ENCODE measurements at places on chromosomes 13 and 19.

DNA sequence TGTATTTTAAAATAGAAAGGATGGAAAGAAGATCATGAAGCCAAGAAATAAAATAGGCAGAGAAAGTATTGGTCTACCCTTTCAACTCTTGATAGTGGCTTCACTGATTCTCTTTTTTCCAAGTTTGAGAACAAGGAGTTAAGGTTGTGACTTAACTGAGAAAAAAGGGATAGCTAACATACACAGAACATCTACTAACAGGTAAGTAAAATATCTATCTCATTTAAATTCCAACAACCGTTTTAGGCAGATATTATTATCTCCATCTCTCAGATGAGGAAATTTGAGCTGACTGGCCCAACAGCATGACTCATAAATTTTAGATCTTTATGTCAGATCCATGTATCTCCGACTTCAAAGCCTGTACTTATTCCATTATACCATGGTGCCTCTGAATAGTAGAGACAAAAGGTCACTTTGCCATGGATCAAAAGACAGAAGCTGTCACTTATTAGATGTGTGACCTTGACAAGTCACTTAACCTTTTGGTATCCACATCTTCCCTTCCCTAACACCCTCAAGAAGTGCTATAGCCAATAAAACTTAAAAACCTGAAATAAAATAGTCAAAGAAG is 152.1 kb downstream of the DACH1 start:
- DNase-seq: no peak

DNA sequence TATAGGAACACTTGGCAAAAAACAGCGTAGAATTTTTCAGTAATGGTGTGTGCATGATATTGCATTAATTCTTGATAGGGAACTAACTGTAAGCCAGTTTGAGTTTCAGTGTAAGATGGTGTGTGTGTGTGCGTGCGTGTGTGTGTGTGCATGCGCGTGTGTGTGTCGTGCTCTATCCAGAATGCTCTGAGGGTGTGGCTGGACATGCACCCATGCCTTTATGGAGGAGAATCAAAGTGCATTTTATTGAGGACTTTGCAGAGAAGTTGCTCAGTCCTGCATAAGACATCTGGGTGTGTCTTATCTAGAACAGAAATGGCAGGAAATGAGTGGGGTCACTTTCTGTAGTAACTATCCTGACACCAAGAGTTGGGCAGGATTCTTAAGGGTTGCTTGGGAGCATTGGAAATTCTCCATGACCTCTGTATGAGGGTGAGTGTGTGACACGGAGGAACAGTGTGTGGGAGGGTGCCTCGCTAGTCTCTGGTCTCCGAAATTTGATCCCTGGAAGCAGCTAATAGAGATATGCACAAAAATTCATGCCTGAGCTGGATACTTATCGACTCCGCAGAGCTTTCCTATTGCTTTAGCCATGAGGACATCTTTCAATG is 252.2 kb downstream of the TSHZ3 start:
- DNase-seq: no peak

DNA sequence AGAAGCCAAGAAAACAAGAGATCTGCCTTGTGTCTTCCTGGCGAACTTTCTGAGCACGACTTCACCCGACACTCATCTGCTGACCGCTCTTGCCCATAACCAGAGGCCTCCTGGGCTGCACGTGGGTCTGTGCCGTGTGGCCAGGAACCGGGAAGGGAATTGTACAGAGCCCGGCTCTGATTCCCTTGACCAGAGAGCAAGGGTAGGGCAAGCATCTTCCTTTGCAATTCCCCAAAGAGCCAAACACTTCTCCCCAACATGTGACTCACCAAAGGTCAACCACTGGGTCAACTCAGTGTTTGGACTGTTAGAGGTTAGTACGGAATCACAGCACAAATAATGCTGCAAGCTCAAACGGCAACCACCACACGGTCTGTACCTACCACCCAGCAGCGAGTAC is 48.9 kb downstream of the KLF2 start:
- peak; percentile 83 for DNase-seq

DNA sequence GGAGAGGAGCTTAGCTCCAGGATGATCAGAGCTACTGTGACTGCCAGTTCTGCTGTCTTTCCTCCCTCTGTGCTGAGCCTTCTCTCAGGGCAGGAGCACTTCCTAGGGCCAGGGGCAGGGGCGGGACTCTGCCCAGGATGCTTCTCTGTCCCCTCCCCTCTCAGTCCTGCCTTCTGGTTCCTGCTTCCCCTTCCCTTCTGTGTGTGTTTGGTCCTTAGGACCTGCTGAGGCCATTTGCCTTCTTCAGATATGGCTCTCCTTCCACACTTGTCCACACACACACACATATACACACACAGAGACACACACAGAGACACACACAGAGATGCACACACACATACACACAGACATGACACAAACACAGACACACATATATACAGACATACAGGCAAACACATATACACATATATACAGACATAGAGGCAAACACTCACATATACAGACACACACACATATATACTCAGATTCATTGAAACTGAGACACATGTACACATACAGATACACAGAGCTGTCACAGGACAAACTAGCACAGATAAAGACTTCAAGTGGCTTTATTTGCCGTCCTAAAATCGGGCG is 22.0 kb upstream of the CD177 start:
- no peak for DNase-seq

Data from hepatic stellate cell (primary cell).